Stimulated activated CD8-positive, alpha-beta memory T cell treated with anti-CD3 and anti-CD28 coated beads, Interleukin-12 subunit alpha, Interleukin-12 subunit beta, amount 100 ng/mL, for 1 hour (primary cell): ENCODE measurements at places on chromosomes 13 and 19.

DNA sequence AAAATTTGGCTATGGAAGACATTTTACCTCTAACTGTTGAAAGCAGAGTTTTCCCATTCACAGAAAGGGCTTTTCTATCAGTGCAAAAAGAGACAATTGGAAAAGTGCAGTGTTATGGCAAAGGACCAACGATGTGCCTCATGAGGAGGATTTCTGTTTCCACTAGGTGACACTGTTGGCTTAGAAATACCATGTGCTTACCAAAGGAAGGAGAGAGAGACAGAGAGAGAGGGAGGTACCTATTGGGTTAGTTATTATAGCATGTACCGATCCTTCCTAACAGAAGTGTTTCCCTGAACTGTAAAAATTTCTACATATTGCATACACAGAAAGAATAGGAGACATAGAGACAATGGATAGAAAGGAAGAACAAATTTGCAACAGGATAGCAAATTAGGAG, 23.9 kb upstream of the PSG4 start:
- DNase-seq, result no peak

- DNase-seq, result no peak
These were observed 49.1 kb upstream of the EHD2 start for GRCh38 chr19:47663911-47664771.

DNA sequence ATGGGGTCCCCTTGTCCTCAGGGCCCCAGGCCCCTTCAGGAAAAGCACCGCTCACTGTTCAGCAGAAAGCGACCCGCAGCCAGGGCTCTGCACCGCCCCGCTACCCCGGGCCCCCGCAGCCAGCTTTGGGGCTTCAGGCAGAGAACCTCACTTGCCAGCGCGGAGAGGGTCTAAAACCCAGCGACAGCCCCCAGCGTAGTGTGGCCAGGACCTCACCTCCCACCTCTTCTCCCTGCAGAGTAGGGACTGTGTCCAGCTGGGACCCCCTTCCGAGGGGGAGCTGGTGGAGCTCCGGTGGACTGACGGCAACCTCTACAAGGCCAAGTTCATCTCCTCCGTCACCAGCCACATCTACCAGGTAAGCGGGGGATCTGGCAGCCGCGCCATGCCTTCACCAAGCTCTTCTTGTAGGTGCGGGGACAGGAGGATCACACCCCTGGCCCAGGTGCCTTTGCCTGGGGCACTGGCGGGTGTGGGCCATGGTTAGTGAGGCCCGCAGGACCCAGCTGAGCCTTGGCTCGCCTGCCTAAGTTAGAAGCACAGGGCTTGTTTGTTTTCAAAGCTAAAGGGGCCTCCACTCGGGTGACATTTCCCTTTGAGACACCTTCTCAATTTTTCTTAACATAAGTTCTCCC, 175.7 kb downstream of the KDM4B start:
- no peak for DNase-seq

DNA sequence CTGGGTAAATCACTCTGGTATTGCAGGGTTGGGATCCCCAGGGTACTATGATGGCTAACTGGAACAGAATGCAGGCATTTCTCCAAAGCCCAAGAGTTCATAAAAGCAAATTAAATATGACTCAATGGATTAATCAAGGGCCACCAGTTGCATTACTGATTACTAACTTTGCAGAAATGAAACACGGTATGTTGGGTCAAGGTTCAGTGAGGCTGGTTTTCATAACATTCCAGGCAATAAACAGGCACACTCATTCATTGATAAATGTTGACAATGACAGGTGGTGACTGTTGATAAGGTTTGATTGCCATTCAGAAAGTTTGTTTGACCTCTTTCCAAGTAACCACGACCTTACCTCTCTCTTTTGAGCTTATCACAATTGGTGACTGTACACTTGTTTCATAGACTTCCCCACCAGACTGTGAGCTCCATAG, 506 bp upstream of the AP1M1 start:
- DNase-seq, result no peak

- DNase-seq, result no peak
These were observed 837.2 kb upstream of the MIR17HG start for GRCh38 chr13:90510319-90510718.

- DNase-seq, result peak; percentile 43
These were observed 47.4 kb downstream of the ZFP14 start for GRCh38 chr19:36331353-36332228.

GRCh38 chr19:29662604-29663404, 2.5 kb upstream of the PLEKHF1 start:
- no peak for DNase-seq

- DNase-seq, result peak; percentile 85
These were observed at the start of gene ZNF583 for GRCh38 chr19:56403764-56404704. TSS of gene ZNF583 (plus strand) at chr19:56404332. CDS start at chr19:56407115, 2,783 bp downstream.

DNA sequence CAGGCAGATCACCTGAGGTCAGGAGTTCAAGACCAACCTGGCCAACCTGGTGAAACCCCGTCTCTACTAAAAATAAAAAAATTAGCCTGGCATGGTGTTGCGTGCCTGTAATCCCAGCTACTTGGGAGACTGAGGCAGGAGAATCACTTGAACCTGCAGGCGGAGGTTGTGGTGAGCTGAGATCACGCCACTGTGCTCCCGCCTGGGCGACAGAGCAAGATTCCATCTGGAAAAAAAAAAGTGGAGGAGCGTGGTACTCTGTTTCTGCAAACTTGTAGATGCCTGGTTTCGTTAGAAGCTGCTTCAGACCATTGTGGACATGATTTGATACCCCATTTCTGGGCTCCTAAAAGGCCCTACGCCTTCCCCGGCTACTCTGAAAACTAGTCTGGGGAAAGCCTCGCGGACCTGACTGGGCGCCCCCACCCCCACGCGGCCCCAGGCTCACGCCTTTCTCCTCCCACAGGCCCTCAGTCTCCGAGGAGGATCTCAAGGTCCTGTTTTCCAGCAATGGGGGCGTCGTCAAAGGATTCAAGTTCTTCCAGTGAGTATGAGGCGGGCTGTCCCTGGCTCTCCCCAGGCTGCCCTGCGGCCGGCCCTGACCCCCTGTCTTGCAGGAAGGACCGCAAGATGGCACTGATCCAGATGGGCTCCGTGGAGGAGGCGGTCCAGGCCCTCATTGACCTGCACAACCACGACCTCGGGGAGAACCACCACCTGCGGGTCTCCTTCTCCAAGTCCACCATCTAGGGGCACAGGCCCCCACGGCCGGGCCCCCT, 11.5 kb downstream of the PLPPR3 start:
- no peak for DNase-seq

GRCh38 chr13:23751195-23751594, 138.0 kb downstream of the MIPEP start:
- DNase-seq, result no peak

DNA sequence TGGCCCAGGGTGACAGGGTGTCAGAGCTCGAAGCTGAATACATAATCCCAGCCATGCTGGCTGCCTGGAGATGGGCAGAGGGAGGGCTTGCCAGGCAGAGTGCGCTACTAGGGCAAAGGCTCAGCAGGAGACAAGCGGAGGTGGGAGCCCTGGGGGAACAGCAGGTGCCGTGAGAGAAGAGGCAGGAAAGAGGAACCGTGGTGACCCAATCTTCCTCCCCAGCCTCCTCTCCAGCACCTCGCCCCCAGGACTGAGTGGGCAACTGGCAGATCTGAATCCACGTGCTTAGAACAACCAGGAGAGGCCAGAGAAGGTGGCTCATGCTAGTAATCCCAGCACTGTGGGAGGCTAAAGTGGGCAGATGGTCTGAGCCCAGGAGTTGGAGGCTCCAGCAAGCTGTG, 11.0 kb upstream of the CCL25 start:
- no peak for DNase-seq

DNA sequence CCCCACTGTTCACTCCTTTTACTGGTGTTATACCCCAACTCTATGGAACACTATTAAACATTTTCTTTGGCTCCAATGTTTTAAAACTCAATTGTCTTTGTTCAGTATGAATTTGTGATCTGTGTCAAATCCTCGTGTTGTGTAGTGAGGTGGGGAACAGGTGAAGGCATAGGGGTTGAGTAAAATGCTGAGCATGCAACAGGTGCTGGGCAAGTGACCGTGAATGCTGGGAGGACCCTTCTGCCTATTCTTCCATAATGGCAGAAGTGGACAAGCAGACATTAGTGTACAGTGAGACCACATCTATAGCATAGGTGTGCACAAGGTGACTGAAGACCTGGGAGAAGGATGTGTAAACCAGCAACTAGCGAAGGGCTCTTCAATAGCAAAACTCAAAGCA, 1188.0 kb downstream of the UQCRFS1 start:
- DNase-seq, result no peak

DNA sequence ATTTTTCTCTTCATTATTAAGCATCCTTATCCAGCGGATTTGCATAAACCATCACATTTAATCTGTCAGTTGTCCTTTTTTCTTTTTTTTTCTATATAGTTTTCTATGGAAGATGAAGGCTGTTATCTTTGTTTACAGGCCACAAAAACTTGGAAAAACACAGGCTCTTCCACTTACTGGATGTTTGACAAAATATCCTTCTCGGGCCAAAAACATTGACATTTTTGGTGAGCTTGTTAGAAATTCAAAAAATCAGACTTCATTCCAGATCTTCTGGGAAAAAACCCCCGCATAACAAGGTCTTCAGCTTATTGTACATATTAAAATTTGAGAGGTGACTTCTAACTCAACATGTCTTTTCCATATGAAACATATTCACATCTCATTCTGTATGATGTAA, 13.8 kb downstream of the ZNF93 start:
- DNase-seq, result no peak

DNA sequence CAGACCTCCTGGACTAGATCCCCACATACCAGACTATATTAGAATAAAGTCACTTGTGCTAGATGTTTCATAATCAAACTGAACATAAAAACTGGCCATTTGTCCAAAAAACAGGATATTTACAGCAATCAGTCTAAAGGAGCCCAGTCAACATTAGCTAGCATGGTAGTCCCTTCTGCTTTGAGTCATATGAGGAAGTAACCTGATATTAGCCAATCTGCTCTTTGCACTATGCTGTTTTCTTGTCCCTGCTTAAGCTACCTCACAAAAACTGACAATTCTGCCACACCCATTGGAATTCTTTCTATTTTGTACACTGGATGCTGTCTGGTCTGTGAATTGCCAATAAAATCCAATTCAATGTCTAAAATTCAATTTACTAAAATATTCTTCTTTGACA, 1824.2 kb downstream of the OLFM4 start:
- DNase-seq, result no peak

GRCh38 chr19:48619692-48620585, 633 bp downstream of the SPHK2 start:
- DNase-seq, result no peak

- no peak for DNase-seq
These were observed 761.5 kb downstream of the EFNB2 start for GRCh38 chr13:105773863-105774538.

GRCh38 chr13:91058066-91058465, 289.4 kb upstream of the MIR17HG start:
- no peak for DNase-seq

DNA sequence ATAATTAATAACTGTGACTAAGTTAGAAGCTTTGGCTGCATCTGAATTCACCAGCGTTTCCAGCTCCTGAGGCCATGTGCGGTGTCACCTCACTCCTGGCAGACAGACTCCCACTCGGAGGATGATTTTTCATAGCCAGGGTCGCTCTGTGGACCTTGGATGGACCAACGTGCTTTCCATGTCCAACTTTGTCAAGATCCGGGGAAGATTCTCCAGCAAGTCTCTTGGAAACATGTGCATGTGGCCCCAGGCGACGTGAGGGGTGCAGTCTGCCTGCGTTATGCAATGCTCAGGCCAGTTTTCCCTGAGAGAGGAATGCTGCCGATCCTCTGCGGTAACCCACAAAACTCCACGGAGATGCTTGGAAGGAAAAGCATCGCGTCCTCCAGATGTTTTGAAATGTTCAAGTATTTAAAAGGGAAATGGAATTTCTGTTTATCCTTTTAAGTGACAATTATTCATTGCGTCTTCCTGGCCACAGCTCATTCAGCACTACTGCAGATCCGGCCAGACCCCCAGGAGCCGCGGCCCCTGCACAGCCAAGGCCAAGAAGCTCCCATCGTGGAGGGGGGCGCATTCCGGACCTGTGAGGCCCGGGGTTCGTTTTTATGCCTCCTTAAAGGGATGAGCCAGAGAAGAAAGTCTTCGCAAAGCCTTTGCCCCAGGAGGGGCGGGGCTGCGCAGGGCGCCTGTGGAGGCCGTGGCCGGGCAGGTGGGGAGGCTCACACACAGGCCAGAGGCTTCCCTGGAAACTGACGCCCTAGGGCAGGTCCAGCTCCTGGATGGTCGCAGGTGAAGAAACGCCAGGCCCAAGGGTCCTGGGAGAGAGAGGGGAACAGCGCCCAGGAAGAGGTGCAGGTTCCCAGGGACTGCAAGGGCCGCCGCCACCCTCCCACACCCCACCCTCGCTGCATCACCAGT, 46.0 kb downstream of the C13orf46 start:
- DNase-seq, result no peak

DNA sequence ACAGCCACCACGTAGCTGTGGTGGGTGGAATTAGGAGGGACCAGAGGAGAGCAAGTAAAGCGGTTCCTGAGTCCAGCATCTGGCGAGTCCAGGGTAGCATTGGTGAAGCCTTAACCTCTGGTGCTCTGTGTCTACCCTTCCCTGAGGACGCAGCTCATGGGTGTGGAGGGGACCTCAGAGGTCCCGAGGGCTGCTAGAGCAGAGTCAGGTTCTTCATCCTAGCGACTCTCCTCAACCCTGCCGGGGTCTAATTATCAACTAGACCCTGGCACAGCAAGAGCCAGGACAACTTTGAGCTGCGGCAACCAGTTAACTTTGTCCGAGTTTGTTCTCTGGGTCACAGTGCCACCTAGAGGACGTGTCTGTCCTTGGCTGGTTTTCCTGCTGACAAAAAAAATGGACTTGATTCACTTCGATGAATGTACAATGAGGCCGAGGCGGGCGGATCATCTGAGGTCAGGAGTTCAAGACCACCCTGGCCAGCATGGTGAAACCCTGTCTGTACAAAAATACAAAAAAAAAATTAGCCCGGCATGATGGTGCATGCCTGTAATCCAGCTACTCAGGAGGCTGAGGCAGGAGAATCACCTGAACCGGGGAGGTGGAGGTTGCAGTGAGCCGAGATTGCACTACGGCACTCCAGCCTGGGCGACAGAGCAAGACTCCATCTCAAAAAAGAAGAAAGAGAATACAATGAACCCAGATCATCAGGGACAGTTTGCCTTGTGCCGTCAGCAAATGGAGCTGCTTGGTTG, 25.0 kb downstream of the TSSK6 start:
- peak; percentile 74 for DNase-seq

DNA sequence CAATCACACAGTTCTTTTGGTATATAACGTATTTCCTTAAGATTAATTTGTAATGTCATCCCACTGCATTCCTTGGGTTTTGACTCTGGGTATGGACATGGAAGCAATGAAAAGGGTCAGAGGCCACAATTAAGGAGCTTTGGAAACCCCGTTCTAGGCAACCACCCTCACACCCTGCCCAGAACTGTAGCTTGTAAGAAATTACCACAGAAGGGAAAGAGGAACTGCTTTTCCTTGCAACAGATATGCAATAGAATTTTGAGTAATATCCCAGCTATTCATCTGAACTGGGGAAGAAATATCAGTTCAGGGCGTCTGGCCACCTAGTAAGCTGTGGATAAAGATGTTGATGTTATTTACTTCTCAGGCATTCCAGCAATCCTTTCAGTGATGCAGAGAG, 985 bp upstream of the CLC start:
- no peak for DNase-seq

- no peak for DNase-seq
These were observed 123.1 kb downstream of the CDK8 start for GRCh38 chr13:26377038-26377437.
